ENCODE measurements at places on chromosomes 16 and 17.
A peak's percentile ranks its signal among the peaks of the same experiment; 100 is the strongest.

DNA sequence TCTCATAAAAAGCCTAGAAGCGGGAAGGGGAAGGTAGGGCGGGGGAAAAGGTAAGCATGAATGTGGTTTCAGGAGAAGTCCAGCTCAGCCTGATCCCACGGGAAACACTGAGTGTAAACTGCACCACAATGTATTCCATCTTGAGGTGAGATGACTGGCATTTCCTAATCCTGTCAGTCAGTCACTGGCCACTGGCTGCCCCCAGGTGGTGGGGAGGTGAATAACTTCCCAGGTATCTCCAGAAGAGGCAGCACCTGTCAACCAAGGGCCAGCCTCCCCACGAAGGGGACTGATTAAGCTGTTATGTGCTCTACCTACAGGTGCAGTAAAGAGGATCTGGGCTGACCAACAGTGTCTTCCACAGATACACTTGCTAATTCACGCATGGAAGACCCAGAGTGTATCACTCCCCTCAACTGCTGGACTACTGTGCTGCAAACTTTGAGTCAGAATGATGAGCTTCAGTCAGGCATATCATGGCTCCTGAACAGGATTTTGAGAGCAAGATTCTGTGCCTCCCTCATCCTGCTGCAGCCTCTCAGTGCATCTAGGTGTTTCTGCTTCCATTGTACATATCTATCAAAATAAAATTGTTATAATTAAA lies 108.5 kb upstream of the CCL2 start:
- no peak for DNase-seq

DNA sequence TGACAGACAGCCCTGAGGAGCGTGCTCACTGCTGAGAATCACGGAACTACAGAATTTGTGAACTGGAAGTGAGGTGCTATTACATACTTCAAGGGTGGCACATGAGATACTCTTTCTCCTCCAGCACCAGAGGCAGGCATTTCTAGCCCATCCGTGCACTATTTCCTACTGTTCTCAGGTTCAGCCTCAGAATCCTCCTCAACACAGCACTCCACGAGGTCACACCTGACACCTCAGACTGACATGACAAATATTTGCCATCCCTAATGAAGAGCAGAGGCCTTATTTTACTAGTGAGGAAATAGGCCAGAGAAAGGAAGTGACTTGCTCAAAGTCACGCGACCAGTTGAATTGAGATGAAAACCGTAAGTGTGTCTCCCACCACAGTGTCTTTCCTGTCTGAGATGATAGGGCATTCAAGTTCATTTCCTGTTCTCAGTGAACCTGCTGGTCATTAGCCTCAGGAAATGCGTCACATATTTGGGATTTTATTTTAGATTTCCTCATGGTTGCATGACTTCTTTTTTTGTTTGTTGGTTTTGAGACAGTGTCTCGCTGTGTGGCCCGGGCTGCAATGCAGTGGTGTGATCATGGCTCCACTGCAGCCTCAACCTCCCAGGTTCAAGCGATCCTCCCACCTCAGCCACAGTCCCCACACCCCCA lies 23.6 kb downstream of the SEZ6 start:
- DNase-seq = no peak

- DNase-seq = no peak
Observed at GRCh38 chr17:20926532-20926931, 116.3 kb downstream of the USP22 start.

DNA sequence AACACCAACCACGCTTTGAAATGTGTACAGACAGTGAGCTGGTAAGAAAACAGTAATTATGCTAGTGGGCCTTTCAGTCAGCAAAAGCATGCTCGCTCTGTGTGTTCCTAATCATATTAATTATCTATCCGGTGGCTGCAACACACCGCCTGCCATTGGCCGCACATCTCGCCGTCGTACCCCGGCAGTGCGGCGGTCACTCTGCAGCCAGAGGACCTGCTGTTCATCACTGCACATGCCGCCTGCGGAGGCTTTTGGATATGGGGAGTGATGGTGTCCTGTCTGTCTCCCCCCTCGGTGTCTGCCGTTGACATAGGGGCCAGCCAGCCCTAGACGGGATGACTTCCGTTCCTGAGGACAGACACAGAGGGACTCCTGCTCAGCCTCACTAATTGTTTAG lies 68.5 kb downstream of the RPA1 start:
- no peak for DNase-seq

DNA sequence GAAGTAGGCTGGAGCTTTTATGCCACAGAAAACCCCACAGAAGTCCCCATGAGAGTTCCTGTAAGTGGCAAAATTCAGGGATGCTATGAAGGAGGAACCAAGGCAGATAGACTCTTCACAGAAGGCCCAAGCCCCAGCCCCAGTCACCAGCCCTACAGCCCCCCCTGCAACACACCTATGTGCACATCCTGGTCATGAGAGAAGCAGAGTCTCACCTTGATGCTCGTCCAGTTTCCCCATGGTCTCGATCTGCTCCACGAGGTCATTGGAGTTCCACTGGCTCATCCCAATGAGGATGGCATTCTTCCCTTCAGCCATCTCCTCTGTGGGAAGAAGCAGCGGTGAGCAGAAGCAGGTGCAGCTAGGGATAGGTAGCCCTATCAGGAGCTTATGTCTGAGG lies 31.2 kb downstream of the PITPNM3 start:
- DNase-seq = no peak

DNA sequence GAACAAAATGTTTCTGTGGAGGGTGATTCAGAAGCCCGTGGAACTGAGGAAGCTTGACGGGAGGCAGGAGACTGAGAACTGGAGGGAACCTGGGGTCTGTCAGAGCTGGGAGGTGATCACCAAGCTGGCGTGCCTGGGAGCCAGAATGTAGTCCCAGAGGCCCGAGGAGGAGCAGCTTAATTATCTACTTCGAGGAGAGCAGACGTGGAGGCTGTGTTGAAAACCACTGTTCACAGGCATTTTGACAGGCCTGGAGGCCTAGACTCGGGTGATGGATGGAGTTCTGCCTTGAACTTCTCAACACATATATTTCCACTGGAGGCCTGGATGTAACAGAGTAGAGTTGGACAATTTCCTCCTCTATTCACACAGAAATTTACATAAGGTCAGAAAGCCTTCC lies 177.7 kb upstream of the SALL1 start:
- DNase-seq = no peak

DNA sequence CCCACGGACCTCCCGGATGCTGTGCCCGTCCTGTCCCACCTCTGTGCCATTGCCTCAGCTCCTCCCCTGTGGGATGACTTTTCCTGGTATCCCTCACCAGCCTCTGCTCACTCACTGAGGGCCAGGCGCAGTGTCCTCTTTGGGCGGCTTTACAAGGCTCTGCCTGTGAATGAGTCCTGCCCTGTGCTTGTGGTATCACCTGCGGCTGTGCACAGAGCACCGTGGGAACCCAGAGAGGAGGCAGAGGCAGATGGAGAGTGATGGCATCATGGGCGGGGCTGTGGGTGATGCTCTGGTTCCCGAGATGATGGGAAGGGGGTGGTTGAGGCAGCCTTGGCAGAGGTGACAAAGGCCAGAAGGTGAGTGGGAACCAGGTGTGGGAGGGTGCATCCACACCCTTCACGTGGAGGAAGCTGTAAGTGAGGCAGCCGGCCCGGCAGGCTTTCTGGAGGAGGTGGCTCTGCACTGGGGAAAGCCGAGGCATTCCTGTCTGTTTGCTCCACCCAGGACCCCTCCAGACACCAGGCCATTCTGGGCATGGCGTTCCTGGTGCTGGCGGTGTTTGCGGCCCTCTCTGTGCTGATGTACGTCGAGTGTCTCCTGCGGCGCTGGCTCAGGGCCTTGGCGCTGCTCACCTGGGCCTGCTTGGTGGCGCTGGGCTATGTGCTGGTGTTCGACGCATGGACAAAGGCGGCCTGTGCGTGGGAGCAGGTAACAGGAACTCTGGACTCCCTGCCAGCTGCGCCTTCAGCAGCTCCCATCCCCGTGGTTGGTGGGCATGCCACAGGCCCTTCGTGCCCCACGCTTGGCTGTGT lies 23.8 kb downstream of the ADCY7 start:
- DNase-seq = no peak

DNA sequence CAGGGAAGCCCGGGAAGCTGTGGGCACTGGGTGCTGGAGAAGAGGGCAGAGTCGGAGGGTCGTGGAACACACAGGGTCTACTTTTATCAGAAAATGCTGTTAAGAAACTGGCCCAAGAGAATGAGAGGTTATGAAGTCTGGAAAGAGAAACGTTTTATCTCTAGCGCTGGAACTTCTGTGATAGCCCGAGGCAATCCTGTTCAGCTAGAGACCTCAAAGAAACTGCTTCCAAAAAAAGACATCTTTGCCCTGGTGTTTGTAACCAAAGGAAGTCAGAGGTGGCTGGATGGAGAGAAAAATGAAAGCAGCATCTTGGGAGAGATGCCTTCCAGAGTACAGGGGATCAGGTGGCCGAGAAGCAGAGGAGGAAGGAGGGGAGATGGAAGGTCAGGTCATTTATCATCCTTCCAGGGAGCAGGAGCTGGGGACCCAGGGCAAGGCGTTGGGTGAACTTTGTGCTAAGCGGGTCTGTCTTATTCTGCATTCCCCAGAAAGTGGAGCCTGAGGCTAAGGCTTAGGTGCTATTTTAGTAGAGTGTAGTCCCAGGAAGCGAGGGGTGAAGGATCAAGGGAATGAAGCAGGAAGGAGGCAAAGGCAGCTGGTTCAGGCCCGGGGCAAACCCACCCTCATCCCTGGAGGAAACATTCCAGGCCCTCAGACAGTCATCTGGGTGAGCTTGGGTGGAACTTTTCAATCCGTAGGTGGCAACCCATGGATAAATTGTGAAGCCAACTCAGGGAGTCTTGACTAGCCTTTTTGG lies 66.5 kb downstream of the MGAT5B start:
- DNase-seq = no peak

- DNase-seq = no peak
Observed at GRCh38 chr17:1509290-1509881, 7.0 kb downstream of the INPP5K start.

DNA sequence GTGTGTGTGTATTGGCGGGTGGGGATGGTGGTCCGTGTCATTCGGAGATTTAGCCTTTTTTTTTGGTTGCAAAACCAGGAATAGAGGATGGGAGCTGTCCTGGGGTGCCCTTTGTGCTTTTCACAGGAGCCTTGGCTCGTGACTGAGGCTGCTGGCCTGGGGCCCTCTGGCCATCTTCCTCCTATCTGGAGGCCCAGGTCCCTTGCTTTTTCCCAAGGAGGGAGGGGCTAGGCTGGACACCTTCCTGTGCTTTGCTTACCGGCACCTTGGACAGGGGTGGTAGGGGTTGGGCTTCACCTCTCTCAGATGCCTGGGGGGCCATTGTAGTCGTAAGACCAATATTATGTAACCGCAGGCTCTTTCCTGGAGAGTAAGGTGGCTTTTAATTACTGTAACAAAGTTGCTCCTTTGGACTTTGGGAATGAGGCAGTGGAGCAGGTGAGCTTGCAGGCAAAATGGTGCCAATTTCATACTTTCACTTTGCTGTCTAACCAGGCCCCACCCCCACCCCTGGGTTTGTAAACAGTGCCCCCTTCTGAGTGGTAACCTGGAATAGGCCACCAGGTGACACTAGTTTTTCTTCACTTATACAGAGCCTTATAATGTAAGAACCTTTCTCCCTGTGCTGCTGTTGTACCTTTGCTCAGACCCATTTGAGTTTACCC lies 1.2 kb downstream of the DYNLL2 start:
- peak; percentile 5 for DNase-seq

DNA sequence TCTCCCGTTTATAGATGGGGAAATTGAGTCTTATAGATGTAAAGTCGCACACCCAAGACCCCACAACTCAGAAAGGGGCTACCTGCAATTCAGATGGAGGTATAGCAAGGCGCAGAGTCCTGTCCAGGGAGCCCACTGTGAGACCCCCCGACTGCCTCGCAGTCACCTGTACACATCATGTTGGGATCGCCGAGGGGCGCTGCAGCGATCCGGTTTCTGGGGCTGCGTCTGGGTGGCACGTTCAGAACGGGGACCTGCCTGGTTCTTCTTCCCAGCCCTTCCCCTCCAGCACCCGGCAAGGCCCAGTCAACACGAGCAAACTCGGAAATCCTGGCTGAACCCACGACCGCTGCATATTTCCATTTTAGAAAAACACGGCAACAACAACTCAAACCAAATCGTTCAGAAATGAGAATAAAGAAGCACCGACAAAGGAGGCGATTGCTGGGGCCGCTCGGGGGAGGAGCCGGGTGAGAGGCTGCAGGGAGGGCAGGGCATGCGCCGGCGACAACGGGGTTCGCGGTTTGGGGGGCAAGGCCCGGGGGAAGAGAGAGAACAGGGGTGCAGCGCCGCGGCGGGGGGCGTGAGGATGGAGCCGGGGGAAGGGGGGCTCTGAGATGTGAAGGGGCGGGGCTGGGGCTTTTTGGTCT lies 643 bp downstream of the HSDL1 start:
- DNase-seq = no peak

- DNase-seq = no peak
Observed at GRCh38 chr17:62717889-62718288, 90.2 kb downstream of the MARCHF10 start.

DNA sequence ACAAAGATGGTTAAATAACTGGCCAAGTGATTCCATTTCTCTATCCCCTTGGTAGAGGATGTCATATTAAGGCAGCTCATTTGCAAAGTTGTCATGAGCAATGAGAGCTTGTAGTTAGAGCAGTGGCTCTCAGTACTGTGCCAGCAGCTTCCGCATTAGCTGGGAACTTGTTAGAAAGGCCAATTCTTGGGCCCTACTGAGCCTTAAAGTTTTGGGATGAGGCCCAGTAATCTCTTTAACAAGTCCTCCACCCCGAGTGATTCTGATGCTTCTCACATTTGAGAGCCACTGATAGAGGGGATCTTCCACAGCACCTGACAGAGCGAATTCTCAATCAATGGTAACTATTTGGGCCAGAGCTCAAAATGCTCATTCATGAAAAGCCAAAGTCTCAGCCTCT lies 20.2 kb upstream of the CCL1 start:
- no peak for DNase-seq

DNA sequence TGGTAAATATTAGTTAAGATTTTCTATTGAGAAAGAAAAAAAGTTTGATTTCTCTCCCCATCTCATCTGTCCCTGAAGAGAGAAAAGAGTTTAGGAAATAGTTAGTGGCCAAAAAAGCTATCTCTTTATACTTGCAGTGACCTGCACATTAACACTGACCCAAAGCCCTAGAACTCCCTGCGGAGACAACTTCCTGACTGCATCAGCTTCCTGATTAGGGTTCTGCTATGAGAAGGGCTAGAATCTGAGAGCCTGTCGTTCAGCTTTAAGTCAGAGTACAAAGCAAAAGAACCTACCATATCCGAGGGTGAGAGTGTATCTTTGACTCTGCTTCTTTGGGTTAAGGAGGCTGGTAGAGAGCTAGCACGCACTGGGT lies 24.7 kb downstream of the LIMD2 start:
- DNase-seq = no peak

GRCh38 chr17:73554498-73554897 lies 89.7 kb downstream of the SDK2 start:
- no peak for DNase-seq

DNA sequence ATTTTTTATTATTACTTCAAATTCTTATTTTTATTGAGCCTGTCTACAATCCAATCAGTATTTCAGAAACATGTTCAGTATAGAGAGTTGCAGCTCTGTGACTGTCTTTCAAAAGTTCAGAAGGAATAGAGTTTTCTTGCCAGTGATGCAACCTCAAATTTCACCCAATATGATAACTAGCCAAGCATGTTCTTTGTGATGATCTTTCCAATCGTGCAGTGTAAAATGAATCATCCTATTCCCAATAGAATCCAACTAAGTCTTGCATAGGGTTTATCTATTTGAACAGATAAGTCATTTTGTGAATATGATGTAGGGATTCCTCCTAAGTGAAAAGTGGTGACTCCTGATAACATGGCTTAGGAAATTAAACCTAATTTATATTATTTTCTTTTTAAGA lies 937.8 kb downstream of the KCNJ2 start:
- no peak for DNase-seq

- DNase-seq = peak; percentile 11
Observed at GRCh38 chr16:89139907-89140361, 31.6 kb upstream of the CDH15 start.

- no peak for DNase-seq
Observed at GRCh38 chr16:49469930-49470451, 96.4 kb downstream of the C16orf78 start.

All from NCI-H2081 (cell line).